Spinal cord (tissue), 10 donors: ENCODE measurements at places on chromosomes 12 and 14.
A peak's percentile ranks its signal among the peaks of the same experiment; 100 is the strongest.

- no peak for DNase-seq
Measured at GRCh38 chr14:90560558-90560957, 163.7 kb downstream of the CALM1 start.

DNA sequence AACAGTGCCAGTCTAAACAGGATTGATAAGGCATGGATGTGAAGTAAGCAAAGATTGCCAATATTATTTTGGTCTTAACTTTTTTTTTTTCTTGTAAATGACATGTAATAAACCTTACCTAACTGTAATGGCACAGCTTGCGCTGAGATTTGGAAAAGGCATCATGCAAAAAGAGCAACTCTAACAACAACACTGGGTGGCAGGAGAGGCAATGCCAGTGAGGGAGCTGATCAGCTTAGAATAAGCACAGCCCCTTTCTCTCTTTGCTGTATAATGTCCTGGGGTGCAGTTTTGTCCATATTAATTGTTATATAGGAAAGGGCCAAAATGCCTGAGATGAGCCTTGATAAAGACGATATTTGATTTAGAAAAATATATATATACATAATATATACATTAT lies 1589.7 kb upstream of the FLRT2 start:
- no peak for DNase-seq

GRCh38 chr12:25384038-25384892 lies 133.5 kb upstream of the KRAS start:
- DNase-seq = no peak

- DNase-seq = no peak
Measured at GRCh38 chr14:67453575-67454300, 34.8 kb downstream of the TMEM229B start.

DNA sequence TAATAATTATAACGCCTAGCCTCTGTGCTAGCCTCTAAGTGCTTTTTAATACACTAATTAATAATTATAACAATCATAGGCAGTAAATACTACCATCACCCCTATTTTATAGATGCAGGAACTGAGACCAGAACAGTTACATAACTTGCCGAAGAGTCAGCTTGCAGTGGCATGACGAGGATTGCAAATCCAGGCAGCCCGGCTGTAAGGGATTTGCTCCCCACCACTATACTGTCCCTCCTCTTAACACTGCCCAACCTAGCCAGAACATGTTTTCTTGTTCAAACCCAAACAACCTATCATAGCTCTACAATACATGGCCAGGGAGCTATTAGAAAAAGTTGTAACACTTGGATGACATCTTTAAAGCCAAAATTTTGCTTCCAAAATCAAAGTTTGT lies 33.9 kb upstream of the VASH1 start:
- no peak for DNase-seq

- no peak for DNase-seq
Measured at GRCh38 chr14:99675382-99675835, 8.7 kb upstream of the CYP46A1 start.

- no peak for DNase-seq
Measured at GRCh38 chr12:97301576-97301975, 161.0 kb upstream of the RMST start.

GRCh38 chr14:30312214-30312613 lies 246.7 kb upstream of the G2E3 start:
- no peak for DNase-seq

DNA sequence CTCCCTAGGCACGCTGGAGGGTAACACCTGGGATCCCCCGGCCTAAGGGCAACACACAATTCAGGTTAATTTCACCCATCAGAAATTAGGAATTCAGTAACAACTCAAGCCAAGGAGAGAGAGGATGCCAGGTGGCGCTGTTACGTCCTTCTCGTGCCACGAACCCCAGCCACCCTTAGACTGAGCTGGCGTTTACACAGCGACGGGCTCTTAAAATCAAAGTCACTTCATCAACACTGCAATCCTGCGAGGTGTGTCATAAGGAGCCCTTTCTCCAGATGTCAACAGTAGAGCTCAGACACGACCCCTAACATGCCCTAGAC lies 110.6 kb upstream of the TMEM132D start:
- peak; percentile 33 for DNase-seq

DNA sequence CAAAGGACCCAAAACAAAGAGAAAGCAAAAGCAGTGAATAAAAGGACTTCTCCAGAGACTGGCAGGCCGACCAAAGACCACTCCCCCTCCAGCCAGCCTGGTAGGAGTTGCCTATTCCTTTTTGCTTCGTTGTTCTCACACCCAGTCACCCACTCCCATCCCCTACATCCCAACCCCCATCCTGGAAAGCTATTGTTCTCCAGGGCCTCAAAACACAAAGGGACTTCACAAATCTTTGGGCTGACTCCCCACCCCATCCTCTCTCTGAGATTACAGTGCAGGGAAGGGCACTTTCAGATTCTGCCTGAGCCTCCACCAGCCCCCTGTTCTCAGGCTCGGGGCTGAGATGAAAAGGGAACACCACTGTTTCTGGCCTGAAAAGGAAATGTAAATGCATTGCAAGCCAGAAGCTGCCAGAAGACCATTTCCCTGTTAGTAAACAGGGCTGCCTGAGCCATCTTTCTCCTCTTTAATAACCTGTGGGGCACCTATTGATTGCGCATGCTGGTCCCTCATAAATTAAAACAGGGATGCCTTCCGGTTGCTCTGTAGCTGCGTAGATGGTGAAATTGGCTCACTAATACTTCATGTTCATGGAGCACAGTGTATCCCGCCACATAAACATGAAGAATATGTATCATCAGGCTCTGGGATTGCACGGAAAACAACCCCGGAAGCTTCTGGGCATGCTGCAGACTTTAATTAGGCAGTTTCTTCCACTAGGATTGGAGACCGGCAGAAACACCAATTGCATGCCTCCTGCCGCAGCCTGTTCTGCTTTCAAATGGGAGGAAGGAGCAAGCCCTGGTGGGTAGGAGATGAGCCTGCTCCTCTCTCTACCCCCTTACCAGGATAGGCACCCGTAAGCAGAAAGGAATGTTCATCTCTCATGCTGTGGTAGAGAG lies 130.3 kb upstream of the FUT8 start:
- peak; percentile 28 for DNase-seq

GRCh38 chr12:5516371-5517241 lies 84.7 kb downstream of the NTF3 start:
- DNase-seq = no peak

- no peak for DNase-seq
Measured at GRCh38 chr12:9700606-9700956, 31.1 kb downstream of the CLEC2D start.

GRCh38 chr14:72663956-72664650 lies 229.8 kb downstream of the DPF3 start:
- DNase-seq = no peak

- DNase-seq = no peak
Measured at GRCh38 chr12:110565894-110566871, 16.9 kb downstream of the PPTC7 start.

GRCh38 chr12:50069539-50069938 lies 12.1 kb downstream of the ASIC1 start:
- no peak for DNase-seq

DNA sequence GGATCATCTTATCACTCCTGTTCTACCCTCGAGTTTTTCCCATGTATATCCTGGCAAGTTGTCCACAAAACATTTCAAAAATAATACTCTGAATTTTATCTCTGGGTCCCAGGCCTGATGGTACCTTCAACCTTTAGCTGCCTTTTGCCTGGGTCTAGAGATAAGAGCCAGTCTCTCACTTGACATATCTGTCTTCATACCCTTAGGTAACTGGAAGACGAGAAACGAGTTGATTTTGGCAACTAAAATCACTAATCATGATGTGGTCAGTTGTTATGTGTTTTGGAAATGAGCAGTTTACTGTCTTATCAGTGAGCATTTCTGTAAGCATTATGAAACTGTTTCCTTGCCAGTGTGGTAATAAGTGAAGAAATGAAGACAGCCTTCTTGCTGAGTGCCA lies 6.3 kb downstream of the RNF10 start:
- no peak for DNase-seq

DNA sequence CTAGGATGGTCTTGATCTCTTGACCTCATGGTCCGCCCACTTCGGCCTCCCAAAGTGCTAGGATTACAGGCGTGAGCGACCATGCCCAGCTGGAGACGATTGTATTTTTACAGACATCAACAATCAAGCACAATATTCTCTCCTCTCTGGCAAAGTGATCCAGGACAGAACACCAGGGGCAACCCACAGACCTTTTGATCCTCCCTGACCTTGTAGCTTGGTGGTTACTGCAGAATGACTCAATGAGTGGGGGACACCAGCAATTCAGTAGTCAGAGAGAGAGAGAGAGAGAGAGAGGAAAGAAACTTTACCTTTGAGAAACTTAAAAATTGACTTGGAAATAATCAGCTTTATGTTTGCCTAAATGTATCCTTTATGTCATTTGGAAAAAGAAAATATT lies 51.2 kb downstream of the DRAM1 start:
- DNase-seq = no peak

DNA sequence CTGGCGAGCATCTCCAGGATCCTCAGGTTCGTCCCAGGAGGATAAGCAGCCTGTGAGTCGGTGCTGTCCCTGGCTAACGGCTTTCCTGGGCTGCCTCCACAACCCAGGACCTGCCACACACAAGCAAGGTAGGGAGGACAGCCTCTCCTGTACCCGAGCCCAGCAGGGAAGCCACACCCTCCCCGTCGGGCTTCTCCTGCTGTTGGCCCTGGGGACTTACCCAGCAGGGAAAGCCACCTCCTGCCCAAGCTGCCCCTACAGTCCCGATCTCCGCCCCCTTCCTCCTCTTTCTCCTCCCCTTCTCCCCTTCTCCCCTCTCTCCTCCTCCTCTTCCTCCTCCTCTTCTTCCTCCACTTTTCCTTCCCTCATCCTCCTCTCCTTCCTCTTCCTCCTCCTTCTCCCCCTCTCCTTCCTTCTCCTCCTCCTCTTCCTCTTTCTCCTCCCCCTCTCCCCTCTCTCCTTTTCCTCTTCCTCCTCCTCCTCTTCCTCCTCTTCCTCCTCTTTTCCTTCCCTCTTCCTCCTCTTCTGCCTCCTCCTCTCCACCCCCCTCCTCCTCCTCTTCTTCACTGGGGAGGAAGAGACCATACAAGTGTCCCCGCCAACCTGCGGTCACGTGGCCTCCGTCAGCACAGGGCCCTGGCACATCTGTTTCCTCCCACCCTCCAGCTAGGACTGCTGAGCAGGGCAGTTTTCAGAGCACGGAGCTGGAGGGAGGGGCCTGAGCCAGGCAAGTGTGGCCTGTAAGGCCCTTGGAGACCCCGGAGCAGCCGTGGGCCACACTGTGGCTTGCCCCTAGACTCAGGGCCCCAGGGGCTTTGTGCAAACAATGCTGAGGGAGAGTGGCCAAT lies 17.3 kb upstream of the RFLNA start:
- DNase-seq = no peak
